ENCODE measurements at places on chromosomes 6 and 20.

DNA sequence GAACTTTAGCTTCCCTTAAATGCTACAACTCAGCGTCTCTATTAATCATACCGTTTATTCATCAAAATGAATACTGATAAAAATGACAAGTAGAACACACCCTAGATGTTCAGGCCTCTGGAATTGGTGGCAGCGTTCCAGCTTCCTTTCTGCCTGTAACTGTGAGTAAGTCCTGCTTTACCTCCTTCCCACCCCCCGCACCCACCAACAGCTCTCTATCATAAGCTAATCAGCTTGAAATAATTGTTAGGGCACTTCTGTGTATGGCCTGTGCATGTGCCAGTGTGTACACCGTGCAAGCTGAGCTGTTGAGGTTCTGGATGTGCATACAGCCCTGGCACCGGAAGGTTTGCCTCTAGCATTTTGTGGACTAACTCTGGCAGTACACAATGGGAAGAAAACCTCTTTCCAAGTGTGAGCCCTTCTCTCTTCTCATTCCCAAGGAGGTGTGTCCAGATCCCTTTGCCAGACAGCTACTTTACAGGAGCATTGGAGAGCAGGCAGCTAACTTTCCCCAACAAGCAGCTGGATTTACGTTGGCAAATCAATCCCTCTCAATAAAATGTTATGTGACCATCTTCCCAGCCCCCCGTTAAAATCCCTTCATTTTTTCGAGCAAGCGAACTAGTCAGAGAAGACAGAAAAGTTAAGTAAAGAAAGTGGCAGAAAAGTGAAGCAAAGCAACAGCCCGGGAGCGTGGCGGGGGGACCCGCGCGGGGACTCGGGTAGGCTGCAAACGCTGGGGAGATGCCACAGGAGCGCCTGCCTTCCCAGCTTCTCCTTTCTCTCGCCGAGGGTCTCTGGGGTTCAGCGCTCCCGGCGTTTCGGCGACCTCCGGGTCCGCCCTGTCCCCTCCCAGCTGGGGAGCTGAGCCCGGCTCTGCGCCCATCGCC, 803 bp upstream of the ADGRG6 start:
- peak overlapping the region; percentile 47 for H3K4me3 ChIP-seq
- H3K27ac ChIP-seq: no peak overlapping the region
- H3K27me3 ChIP-seq: no peaks in the 10 kb centered on the region
- H3K36me3 ChIP-seq: no peaks in the 10 kb centered on the region
- peak; percentile 45 for DNase-seq
- no peaks in the 10 kb centered on the region for H3K4me1 ChIP-seq

DNA sequence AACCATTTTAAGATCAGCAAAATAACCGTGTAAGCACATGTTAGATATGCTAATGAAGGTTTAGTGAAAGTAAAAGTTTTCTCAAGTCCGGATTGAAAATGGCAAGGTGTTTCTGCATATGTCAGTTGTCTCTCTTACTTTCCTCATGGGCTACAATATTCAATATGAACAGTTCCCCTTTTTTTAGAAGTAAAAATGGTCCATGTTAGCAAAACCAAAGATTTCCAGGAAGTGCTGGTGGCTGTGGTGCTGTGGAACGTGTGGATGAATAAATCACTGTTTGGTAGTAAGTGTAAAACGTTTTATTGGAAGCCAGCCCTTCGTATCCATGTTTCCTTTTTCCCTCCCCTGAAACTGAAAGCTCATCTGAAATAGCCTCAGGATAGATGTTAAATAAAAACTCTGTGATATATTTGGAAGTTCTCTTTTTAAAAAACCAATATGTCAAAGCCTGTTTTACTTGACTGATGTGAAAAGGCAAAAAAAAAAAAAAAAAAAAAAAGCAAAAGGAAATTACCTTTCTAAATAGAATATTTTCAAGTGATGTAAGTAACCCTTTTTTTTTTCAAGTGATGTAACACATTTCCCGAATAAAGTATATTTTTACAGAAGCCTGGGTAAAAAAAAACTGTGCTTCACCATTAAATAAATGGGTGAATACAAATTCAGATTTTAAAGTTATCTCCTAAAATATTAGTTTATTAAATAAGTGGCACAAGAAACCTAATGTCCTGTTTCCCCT, 41.9 kb downstream of the PLEKHG1 start:
- H3K4me1 ChIP-seq: no peaks in the 10 kb centered on the region
- no peak overlapping the region for H3K27ac ChIP-seq

DNA sequence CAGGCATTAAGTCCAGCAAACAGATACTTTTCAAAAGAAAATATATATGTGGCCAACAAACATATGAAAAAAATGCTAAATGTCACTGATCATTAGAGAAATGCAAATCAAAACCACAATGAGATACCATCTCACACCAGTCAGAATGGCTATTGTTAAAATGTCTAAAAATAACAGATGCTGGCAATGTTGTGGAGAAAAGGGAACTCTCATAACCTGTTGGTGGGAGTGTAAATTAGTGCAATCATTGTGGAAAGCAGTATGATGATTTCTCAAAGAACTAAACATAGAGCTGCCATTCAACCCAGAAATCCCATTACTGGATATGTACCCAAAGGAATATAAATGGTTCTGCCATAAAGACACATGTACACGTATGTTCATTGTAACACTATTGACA, 20.6 kb downstream of the KCNQ5 start:
- H3K4me3 ChIP-seq: no peak overlapping the region
- no peaks in the 10 kb centered on the region for H3K4me1 ChIP-seq

DNA sequence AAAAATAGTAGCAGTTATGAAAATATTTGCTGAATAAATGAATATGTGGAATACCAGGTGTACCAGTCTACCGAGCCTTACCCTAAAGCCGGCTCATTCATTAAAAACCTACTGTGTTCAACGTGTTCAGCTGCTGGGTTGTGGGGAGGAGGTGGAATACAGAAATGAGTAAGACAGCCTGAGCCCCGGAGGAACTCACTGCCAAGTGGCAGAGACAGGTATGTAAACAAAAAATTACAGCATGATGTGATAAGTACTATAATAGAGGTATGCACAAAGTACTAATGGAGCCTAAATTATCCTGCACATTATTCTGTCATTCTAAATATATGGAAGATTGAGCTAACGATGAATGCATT, 6.8 kb upstream of the ADTRP start:
- H3K4me3 ChIP-seq: no peak overlapping the region
- no peak for DNase-seq
- H3K36me3 ChIP-seq: no peaks in the 10 kb centered on the region
- H3K4me1 ChIP-seq: no peaks in the 10 kb centered on the region

DNA sequence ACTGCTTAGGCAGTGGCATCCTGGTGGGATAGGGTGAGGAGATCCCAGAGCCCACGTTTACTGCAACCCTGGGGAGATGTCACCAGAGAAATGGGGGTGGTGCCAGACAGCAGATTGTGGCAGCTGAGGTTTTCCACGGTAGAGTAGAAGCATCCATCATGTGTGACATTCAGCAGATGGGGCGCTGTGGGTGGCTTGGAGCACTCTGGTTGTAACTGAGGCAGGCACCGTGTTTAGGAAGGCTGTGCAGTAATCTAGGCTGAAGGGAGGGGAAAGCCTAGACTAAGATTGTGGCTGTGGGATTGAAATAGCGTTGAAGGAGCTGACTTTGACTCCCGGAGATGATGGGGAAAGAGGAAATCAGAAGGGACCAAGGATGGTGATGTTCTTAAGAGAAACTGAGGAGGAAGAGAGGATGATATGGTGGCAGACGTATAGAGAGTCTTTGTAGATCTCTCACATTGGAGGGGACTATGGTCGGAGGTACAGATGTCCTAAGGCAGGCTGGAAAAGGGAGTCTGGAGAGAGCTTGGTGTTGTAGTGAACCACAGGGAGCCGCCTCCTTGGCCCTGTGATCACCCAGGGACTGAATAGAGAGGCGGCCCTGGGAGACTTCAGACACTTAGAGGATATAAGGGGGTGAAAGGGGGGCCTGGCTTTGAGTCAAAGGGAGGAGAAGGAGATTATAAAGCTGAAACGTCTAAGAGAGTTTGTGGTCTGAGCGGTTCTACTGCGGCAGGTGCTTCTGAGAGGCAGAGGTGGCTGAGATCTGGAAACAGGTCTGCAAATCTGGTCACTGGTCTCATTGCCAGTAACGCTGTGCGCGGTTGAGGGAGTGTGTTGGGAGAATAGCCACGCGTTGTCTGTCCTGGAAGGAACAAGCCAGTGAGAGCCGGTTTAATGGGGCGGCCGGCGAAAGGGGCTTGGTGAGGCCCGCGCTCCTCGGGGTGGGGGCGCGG, 792 bp upstream of the MICA start:
- peak overlapping the region; percentile 34 for H3K4me3 ChIP-seq
- H3K27ac ChIP-seq: peak overlapping the region; percentile 56
- peaks cover 6% of the 10 kb centered on the region for H3K4me1 ChIP-seq
- no peaks in the 10 kb centered on the region for H3K36me3 ChIP-seq
- H3K27me3 ChIP-seq: no peaks in the 10 kb centered on the region

DNA sequence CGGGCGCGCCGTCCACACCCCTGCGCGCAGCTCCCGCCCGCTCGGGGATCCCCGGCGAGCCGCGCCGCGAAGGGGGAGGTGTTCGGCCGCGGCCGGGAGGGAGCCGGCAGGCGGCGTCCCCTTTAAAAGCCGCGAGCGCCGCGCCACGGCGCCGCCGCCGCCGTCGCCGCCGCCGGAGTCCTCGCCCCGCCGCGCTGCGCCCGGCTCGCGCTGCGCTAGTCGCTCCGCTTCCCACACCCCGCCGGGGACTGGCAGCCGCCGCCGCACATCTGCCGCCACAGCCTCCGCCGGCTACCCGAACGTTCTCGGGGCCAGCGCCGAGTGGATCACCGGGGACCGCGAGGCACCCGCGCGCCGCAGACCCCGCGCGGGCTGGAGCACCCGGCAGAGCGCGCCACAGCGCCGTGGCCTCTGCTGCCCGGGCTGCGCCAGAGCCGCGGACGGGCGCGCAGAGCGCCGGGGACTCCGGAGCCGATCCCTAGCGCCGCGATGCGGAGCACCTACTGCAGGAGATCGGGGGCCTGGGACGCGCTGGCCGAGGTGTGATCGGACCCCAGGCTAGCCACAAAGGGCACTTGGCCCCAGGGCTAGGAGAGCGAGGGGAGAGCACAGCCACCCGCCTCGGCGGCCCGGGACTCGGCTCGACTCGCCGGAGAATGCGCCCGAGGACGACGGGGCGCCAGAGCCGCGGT, at the start of gene BMP2:
TSS of gene BMP2 (plus strand) at position 151 of the 692 bp plus-strand sequence. CDS start 2,441 bp downstream, outside the sequence.
- peak; percentile 84 for DNase-seq
- H3K36me3 ChIP-seq: peaks cover 8% of the 10 kb centered on the region
- H3K27me3 ChIP-seq: no peaks in the 10 kb centered on the region
- peaks cover 9% of the 10 kb centered on the region for H3K4me1 ChIP-seq
- peak within 1 kb of the TSS; percentile 44 for H3K4me3 ChIP-seq
- peak within 1 kb of the TSS; percentile 76 for H3K27ac ChIP-seq

- H3K4me1 ChIP-seq: peaks cover 1% of the 10 kb centered on the region
- no peak overlapping the region for H3K4me3 ChIP-seq
- DNase-seq: peak; percentile 90
- no peaks in the 10 kb centered on the region for H3K36me3 ChIP-seq
- no peak overlapping the region for H3K27ac ChIP-seq
Observed at GRCh38 chr20:38337561-38338140, 8.6 kb upstream of the LBP start.

DNA sequence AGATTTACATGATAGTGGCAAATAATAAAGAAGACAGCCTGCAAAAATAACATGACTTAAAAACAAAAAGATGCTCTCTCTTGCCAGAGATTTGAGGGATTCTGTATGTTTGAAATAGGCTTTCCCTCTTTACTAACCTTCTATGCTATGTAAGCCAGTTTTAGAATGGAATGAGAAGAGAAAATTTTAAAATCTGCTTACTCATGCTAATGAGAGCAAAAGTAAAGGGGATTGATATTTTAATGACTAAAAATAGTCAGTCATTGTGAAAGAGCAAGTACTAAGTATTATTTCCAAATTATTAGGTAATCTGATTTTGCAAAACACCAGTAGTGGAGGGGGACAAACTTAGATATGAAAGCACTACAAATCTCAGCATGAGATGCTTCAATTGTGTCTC, 563.3 kb upstream of the ADGRB3 start:
- H3K4me1 ChIP-seq: no peaks in the 10 kb centered on the region
- H3K27me3 ChIP-seq: no peaks in the 10 kb centered on the region
- no peak for DNase-seq
- H3K36me3 ChIP-seq: no peaks in the 10 kb centered on the region
- no peak overlapping the region for H3K27ac ChIP-seq
- no peak overlapping the region for H3K4me3 ChIP-seq

GRCh38 chr6:52010806-52011205, 76.6 kb downstream of the PKHD1 start:
- peaks cover 2% of the 10 kb centered on the region for H3K4me1 ChIP-seq
- no peaks in the 10 kb centered on the region for H3K36me3 ChIP-seq
- no peak overlapping the region for H3K4me3 ChIP-seq
- no peaks in the 10 kb centered on the region for H3K27me3 ChIP-seq
- DNase-seq: no peak

- no peak for DNase-seq
- no peaks in the 10 kb centered on the region for H3K27me3 ChIP-seq
- no peaks in the 10 kb centered on the region for H3K4me1 ChIP-seq
- H3K27ac ChIP-seq: no peak overlapping the region
- H3K4me3 ChIP-seq: no peak overlapping the region
Observed at GRCh38 chr6:158058171-158058651, 76.5 kb downstream of the SYNJ2 start.

- H3K36me3 ChIP-seq: no peaks in the 10 kb centered on the region
- DNase-seq: no peak
- H3K4me3 ChIP-seq: no peak overlapping the region
- no peak overlapping the region for H3K27ac ChIP-seq
Observed at GRCh38 chr6:110566346-110567125, 90.1 kb upstream of the SLC22A16 start.

DNA sequence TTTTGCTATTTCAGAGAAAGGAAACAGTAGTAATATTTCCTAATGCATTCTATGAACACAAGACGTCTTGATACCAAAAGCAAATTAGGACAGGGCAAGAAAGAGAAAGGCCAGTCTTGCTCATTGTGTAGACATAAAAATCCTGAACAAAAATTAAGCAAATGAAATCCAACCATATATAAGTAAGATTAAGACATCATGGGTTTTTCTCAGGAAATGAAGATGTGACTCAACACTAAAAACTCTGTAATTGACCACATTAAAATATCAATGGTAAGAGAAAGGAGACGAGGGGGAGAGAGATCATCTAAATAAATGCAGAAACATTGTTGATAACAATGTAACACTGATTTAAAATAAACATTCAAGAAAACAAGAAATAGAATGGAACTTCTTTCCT, 205.4 kb downstream of the SOD2 start:
- H3K27me3 ChIP-seq: no peaks in the 10 kb centered on the region
- DNase-seq: no peak
- H3K4me3 ChIP-seq: no peak overlapping the region
- no peak overlapping the region for H3K27ac ChIP-seq
- no peaks in the 10 kb centered on the region for H3K36me3 ChIP-seq
- no peaks in the 10 kb centered on the region for H3K4me1 ChIP-seq

- H3K27ac ChIP-seq: no peak overlapping the region
- H3K4me3 ChIP-seq: no peak overlapping the region
- no peaks in the 10 kb centered on the region for H3K36me3 ChIP-seq
Observed at GRCh38 chr6:122649701-122650100, 39.5 kb downstream of the PKIB start.

DNA sequence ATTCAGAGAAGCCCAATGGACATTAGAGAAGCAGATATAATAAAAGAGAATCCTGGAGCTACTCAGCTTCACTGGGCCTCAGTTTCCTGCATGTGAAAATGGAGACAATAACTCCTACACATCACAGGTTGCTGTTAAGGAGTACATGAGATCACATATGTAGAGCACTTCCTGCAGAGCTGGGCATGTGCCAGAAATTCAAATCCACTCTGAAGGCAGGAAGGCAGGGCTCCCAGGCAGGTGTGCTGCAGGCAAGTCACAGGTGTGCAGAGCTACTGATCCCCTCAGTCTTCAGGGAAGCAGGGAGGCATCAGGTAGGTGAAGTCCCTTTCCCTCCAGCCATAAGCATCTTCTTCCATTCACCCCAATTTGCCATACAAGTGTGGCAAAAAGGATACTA, 48.0 kb downstream of the DST start:
- H3K36me3 ChIP-seq: peaks cover 7% of the 10 kb centered on the region
- H3K4me1 ChIP-seq: no peaks in the 10 kb centered on the region
- no peak for DNase-seq
- no peak overlapping the region for H3K4me3 ChIP-seq
- no peak overlapping the region for H3K27ac ChIP-seq
